Neural crest cell (in vitro differentiated cells): ENCODE measurements at places on chromosomes 12 and 14.

DNA sequence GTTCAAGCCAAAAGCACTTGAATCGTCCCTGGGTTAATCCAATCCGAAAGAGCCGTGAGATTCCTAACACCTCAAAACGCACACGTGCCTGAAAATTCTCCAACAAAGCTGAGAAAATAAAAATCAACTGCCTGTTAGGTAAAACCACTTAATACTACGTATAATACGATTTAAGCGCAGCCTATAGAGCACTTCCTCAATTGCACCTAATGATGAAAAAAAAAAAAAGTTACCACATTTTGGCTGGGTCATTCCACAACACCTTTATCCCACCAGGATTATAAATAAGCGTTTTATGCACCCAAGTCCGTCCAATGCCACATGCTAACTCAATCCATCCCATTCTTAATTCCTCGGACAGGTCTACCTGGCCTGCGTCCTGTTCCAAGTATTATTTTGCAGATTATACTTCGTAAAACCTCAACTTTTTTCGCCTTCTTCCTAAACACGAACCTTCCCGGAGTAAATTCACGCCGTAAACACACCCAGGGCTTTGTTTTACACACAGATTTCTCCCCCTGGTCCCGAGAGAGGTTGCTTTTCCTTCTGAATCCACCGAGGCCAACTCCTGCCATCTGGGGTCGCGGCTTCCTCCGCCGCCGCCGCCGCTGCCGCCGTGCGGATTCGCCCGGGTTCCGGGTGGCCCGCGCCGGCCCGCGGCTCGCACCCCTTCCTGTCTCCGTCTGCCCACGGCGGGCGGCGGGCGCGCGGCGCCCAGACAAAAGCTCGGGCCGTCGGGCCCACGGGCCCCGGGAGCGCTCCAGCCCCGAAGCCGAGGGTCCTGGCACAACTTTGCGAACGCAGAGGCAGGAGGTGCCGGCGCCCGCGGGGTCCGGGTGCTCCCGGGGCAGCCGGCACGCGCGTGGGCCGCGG, 66.2 kb downstream of the RNF34 start:
- peak overlapping the region; percentile 97 for H3K27ac ChIP-seq
- H3K4me3 ChIP-seq, result peak overlapping the region; percentile 95
- H3K36me3 ChIP-seq, result no peaks in the 10 kb centered on the region
- H3K4me1 ChIP-seq, result peaks cover 26% of the 10 kb centered on the region

- no peaks in the 10 kb centered on the region for H3K36me3 ChIP-seq
- peaks cover 12% of the 10 kb centered on the region for H3K4me1 ChIP-seq
- no peak overlapping the region for H3K4me3 ChIP-seq
- no peak for DNase-seq
Observed at GRCh38 chr12:130917607-130918006, 36.1 kb upstream of the ADGRD1 start.

DNA sequence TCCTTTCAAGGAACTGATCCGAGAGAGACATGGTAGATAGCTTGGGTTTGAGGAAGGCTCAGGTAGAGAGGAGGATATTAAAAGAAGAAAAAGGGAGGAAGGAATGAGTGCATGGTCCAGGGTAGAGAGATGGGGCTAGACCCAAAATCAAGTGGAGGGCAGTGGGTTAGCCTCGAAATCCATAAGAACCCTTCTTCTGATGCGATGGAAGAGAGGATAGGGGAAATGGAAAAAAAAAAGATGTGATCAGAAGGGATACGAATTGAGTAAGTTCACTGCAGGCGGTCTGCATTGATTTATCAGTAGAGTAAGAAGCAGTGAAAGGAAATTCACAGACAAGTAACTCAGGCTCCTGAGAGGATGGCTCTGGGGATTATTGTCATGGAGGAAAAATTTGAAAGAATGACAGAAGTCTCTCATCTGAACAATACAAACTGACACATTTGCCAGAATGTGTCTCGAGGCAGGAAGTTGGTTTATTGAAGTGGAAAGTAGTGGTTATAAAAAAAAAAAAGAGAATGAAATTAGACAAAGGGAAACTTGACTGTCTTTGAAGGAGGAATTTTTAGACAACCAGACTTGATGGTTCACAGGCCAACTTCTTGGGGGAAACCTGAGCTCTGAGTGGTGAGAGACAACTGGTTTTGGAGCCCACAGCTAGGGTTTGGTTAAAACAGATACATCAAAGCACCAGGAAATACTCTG, 10.2 kb downstream of the PPFIBP1 start:
- H3K27ac ChIP-seq, result peak overlapping the region; percentile 7
- no peak for DNase-seq
- H3K27me3 ChIP-seq, result no peaks in the 10 kb centered on the region
- H3K4me3 ChIP-seq, result no peak overlapping the region

- H3K27me3 ChIP-seq, result no peaks in the 10 kb centered on the region
- no peak overlapping the region for H3K27ac ChIP-seq
- H3K36me3 ChIP-seq, result peaks cover 5% of the 10 kb centered on the region
- H3K4me1 ChIP-seq, result no peaks in the 10 kb centered on the region
- H3K4me3 ChIP-seq, result no peak overlapping the region
- no peak for DNase-seq
Observed at GRCh38 chr12:88501972-88502938, 78.0 kb downstream of the KITLG start.

GRCh38 chr12:108457734-108458361, 57.2 kb upstream of the FICD start:
- H3K4me3 ChIP-seq, result no peak overlapping the region
- peaks cover 50% of the 10 kb centered on the region for H3K27me3 ChIP-seq
- no peaks in the 10 kb centered on the region for H3K4me1 ChIP-seq
